ENCODE measurements at places on chromosomes 3 and 15.

DNA sequence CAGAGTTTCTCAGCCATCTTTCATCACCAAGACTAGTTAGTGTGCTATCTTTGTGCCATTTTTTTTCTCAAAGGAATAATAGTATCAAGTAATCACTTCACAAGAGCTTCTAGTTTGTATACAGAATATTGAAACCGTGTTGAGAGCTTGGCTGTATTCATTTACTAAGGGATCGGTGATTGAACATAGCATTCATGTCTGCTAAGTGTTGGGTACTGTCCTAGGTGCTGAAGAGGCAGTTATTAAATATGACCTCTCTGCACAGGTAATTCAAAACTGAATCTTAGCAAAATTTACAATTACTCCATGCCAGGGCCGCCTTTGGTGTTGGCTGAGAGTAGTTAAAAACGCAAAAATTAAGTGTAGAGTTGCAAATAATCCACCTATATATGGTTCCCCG lies 355.3 kb upstream of the RORA start:
- DNase-seq, result no peak

DNA sequence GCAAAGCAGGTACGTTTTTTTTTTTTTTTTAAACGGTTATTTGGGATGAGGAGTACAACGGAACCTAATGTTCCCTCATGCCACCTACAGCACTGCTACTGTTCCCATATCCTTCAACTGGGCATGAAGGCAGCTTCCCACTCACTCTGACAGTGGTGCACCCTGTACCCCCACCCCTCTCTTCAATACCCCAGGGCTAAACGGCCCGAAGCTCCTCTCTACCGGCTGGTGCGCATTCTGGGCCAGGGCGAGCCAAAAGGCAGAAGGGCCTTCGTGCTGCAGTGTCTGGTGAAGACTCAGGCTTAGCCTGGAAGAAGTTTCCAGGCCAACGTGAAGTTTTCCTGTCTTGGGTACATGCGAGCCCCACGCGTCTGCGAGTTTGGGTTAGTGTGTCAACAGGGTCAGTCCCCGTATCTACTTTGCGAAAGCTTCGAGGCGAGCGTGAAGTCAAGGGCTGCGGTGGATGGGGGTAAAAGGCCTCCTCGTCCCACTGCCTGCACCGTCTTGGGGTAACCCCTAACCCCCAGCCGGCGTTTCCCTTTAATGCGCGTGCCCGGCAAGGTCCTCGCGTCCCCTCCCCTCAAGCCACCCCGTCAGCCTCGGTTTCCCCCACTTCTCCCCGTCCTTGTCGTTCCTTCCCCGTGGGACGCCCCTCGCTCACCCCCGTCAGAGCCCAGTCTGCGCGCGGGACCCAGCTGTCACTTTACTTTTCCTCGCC lies 765 bp upstream of the UBE2E2 start:
- peak; percentile 43 for DNase-seq

- DNase-seq, result no peak
These were observed 1.6 kb downstream of the LINGO1 start for GRCh38 chr15:77630956-77631744.

DNA sequence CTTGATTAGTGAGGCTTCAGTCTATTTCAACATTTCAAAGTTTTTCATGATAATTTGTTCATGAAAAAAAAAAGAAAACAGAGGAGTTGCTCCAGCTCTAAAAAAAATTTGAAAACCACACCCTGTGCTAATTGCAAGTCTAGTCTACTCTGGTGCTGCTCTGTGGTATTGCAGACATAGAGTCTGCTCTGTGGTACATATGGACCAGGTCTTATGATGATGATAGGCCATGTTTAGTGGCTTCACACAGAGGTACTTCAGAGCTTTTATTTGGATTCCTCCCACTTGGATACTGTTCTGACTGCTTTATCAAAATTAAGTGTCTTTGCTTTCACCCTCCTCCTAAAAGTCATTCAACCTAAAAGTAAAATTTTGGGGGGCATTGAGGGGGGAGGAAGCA lies 160.8 kb downstream of the ALCAM start:
- no peak for DNase-seq

DNA sequence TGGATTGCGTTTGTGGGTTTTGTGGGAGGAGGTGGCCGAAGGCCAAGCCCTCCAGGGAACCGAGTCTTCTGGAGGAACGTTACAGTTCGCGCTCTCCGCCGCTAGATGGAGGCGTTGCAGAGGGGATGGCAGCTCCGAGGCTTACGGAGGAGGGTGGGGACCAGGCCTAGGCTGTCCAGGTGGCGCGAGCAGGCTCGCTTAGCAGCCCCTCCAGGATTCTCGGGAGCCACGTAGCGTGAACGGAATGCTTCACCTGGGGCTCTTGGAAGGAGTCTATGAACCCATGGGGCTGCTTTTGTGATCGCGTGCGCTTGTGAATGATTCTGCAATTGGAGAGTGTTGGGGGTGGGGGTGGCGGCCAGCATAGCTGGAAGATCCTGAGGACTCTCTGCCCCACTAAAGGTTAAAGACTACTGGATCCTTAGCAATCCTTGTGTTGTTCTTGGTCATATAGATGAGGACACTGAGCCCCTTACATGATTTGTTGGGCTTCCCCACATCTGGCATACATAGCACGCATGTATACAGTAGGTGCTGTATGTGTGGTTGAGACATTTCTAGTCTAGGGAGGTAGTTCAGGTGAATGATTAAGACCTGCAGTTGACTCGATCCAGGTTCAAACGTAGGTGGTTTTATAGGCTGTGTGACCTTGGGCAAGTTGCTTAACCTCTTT lies 25.7 kb downstream of the FAM3D start:
- DNase-seq, result peak; percentile 70

All from upper lobe of left lung (tissue), 6 donors.